Activated T-cell treated with anti-CD3 and anti-CD28 coated beads, Interleukin-2, amount 50 U/mL, for 4 hours (primary cell): ENCODE measurements at places on chromosomes 6 and 20. TPM values are rescaled to one million over a fixed set of nuclear protein-coding genes. Genes with fewer than 3 reads are reported as not detected.

Gene ECT2L
- total RNA-seq, result not detected

Gene EGFL8
- total RNA-seq, result 6.4 TPM

Gene KIF6
- total RNA-seq, result 0.40 TPM

Gene CRIP3
- not detected for total RNA-seq

Gene MCUR1
- total RNA-seq, result 47.1 TPM

Gene MSH5
- 35.4 TPM for total RNA-seq

Gene ADGRF1
- total RNA-seq, result not detected

Gene HIVEP1
- 25.8 TPM for total RNA-seq

Gene PPP1R3G
- not detected for total RNA-seq

Gene B3GALT4
- total RNA-seq, result 2.6 TPM

Gene MOG
- not detected for total RNA-seq

Gene PACRG
- total RNA-seq, result not detected

Gene WFDC2
- 0.53 TPM for total RNA-seq

Gene LCA5
- total RNA-seq, result 0.21 TPM

Gene WFDC13
- total RNA-seq, result not detected

Gene ENPP4
- total RNA-seq, result 7.8 TPM

Gene NHLRC1
- total RNA-seq, result 0.28 TPM

Gene TMEM170B
- total RNA-seq, result 1.1 TPM

Gene PDYN
- total RNA-seq, result not detected

Gene BTN1A1
- total RNA-seq, result not detected

Gene AHI1
- total RNA-seq, result 35.5 TPM

Gene HLA-F
- total RNA-seq, result 185 TPM

Gene ZKSCAN3
- total RNA-seq, result 2.3 TPM

Gene PTPRT
- not detected for total RNA-seq

Gene EPM2A
- 6.7 TPM for total RNA-seq

Gene CEBPB
- total RNA-seq, result 35.2 TPM

Gene INSM1
- 22.4 TPM for total RNA-seq

Gene SDC4
- total RNA-seq, result 94.0 TPM

Gene POLR3F
- total RNA-seq, result 21.5 TPM

Gene C20orf141
- not detected for total RNA-seq

Gene DLL1
- 1.0 TPM for total RNA-seq

Gene RAB44
- 0.05 TPM for total RNA-seq

Gene ZBTB46
- total RNA-seq, result 3.8 TPM

Gene HSPA12B
- total RNA-seq, result not detected

Gene HRH3
- not detected for total RNA-seq

Gene GMPR
- total RNA-seq, result 1.2 TPM

Gene HLA-DMA
- 6.4 TPM for total RNA-seq

Gene ZBTB9
- 22.9 TPM for total RNA-seq

Gene GJA10
- total RNA-seq, result not detected

Gene ZNF334
- 0.49 TPM for total RNA-seq

Gene SMOC2
- 0.11 TPM for total RNA-seq

Gene TXNDC5
- total RNA-seq, result 122 TPM

Gene SLC22A23
- total RNA-seq, result 1.2 TPM

Gene UBE2C
- total RNA-seq, result 19.4 TPM

Gene EDN1
- 0.24 TPM for total RNA-seq

Gene BIRC7
- not detected for total RNA-seq

Gene SLC22A7
- total RNA-seq, result not detected

Gene ZNF831
- total RNA-seq, result 2.5 TPM

Gene VWA7
- total RNA-seq, result 1.4 TPM

Gene NTSR1
- total RNA-seq, result 0.08 TPM

Gene SDCBP2
- total RNA-seq, result 1.9 TPM

Gene DEFB119
- total RNA-seq, result not detected

Gene RSPH9
- not detected for total RNA-seq

Gene COL12A1
- 0.30 TPM for total RNA-seq

Gene MMP24
- total RNA-seq, result not detected

Gene CARMIL1
- total RNA-seq, result 1.2 TPM

Gene RAD21L1
- not detected for total RNA-seq

Gene SRMS
- total RNA-seq, result not detected

Gene CD83
- 27.5 TPM for total RNA-seq

Gene PARD6B
- total RNA-seq, result 9.4 TPM
